CD4-positive, alpha-beta T cell treated with Interferon alpha-2 for 1 hour (primary cell): ENCODE measurements at places on chromosomes 5 and 9.

DNA sequence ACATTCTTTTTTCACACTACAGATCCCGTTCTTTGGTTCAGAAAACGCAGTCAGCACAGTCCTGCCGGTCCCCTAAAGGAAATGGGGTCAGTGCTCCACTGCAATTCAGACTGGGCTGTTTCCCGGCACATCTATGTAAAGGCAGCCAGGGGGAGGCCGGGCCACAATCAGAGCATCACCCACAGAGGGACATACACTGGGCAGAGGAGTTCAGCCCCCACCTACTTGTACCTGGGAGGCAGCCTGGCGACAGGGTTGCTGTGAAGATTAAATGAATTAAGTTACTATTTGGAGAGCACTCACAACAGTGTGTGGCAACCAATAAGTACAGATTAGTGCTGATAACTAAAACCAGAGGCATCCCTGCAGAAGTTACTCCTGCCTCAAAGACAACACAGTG lies 4.5 kb downstream of the PTPN3 start:
- DNase-seq: no peak

DNA sequence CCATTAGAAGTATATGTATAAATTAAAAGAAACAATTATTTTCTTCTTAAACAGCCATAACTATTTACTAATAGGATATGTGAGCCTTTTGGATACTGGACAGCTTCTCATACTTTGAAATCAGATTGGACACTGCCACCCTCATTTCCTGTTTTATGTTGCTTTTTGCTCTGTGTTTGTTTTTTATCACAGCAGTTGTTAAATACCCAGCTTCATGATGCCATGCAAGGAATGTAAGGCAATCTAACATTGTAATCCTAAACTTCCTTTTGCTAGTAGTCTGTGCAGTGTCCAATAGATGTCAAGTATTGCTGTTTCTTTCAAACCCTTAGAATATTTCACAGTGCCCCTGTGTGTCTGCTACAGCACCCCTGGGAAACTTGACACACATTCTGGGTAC lies 56.2 kb downstream of the CNTLN start:
- DNase-seq: no peak

DNA sequence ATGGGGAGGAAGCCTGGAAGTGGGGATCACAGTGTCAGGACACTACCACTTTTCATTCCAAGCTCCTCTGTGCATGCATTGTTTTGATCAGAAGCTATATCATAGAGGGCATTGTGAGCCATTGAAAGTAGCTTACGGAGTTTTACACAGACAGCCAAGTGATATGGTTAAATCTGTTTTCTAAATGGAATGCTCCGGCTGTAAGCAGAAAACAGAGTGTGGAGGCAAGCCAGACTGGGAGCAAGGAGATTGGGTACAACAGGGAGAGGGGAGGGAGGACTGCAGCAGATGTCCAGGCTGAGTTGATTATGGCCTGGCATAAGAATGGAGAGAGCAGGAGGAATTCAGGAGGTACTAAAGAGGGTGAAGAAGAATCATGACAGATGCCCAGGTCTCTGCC lies 15.5 kb upstream of the SOWAHA start:
- DNase-seq: no peak

GRCh38 chr9:127437497-127438264 lies 13.5 kb downstream of the ZNF79 start:
- DNase-seq: peak; percentile 45

GRCh38 chr9:76866689-76867088 lies 39.2 kb downstream of the PRUNE2 start:
- DNase-seq: no peak

DNA sequence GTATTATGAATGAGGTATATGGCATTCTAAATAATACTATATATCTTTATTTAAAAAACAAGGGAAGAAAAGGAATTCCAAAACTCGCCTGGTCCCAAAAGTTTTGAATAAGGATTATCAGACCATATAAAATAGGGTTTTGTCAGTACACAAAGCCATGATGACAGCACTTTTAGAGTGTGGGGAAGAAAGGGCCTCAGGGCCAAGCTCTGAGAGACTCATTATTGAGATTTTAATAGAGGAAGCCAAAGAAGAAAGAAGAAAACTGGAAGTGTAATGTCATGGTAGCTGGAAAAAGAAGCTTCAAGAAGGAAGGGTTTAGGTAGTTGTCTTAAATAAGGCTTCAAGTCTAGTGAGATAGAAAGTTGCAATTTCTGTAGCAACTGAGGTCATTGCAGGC lies 53.0 kb downstream of the FCHO2 start:
- DNase-seq: no peak

- no peak for DNase-seq
Observed at GRCh38 chr5:56251918-56252553, 18.9 kb upstream of the ANKRD55 start.

DNA sequence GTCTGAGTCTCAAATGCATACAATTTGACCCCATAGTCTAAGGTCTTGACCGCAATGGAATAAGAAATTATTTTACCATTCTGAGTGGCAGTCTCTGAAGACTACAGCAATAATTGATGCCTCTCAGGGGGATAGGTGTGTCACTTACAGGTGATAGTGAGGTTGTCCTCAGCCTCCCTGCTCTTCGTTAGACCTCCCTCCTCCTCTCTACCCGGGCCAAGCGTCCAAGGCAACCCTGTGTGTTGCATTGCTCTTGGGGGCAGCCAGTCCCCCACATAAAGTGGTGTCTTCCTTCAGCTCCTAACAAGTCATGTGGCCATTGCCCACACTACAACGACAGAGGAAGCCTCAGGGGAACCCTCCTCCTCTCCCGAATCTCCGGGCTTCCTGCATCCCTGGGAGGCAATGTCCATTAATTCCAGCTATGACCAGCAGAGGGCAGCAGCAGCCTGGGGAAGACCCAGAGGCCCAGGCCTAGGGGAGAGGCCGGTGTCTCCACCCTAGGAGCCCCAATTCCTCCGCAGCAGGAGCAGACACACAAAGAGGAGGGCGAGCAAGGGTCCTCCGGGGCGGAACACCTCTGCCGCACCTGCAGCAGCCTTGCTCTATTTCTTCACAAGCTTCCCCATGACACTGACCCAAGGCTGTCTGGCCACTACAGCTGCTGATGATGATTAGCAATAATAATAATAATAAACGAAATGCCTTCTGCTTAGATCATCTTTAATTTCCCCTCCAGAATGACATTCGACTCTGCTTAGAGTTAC lies 134.8 kb downstream of the KCNIP1 start:
- peak; percentile 30 for DNase-seq

- DNase-seq: no peak
Observed at GRCh38 chr5:133370036-133370831, 242.1 kb downstream of the FSTL4 start.

DNA sequence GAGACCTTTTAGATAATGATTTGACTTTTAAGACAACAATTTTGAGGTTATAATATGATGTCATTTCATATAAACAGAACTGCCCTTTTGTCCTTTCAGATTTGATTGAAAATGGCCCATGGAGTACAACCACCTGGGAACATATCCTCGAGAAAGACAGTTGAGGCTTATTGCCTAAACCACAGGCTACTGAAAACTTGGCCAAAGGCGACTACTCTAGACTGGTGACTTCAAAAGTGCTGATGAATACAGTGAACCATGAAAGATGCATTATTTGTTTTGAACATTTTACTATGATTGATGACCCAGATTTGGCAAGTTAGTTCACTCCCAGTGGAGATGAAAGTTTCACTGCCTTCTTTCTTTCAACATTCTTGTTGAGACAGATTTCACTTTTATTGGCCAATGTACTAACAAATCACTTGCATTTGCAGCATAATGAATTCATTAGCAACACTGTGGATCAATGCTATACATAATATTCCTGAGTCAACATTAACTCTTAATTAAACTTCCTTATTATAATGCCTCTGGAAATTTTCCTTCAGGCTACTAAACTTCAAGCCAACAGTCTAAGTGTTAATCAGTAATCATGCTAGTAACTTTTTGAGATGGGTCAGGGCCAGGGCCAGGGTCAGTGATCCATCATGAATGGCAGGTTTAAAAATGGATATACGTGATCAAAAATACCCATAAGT lies 480.3 kb downstream of the RAB3C start:
- no peak for DNase-seq

DNA sequence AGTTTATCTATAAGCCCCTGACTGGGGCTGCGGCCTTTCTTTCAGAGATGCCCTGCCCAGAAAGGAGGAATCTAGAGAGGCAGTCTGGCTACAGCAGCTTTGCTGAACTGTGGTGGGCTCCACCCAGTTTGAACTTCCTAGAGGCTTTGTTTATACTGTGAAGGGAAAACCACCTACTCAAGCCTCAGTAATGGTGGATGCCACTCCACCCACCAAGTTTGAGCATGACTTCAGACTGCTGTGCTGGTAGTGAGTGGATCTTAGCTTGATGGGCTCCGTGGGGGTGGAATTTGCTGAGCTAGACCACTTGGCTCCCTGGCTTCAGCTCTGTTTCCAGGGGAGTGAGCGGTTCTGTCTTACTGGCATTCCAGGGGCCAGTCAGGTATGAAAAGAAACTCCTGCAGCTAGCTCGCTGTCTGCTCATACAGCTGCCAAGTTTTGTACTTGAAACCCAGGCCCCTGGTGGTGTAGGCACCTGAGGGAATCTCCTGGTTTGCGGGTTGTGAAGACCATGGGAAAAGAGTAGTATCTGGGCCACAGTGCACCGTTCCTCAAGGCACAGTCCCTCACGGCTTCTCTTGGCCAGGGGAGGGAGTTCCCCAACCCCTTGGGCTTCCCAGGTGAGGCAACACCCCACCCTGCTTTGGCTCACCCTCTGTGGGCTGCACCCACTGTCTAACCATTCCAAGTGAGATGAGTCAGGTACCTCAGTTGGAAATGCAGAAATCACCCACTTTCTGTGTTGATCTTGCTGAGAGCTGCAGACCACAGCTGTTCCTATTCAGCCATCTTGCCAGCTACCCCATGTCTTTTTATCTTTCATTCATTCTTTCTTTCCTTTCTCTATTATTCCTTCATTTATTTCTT lies 211.8 kb upstream of the C9orf72 start:
- no peak for DNase-seq

DNA sequence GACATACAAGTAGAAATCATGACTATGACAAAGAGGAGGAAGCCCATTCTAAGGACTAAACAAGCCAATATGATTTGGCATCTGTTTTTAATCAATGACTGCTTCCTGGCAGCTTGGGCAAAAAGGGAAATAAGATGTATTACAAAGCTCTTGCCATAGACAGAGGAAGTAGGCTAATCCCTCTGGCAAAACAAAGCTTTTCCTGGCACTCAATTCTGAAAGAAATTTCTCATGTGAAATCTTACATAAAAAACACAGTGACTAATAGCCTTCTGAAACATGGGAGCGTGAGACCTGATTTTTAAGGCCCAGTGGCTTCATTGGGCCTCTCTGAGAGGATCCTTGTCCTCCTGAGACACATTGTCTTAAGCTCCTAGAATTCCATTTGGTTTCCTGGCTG lies 93.6 kb downstream of the COL23A1 start:
- no peak for DNase-seq

DNA sequence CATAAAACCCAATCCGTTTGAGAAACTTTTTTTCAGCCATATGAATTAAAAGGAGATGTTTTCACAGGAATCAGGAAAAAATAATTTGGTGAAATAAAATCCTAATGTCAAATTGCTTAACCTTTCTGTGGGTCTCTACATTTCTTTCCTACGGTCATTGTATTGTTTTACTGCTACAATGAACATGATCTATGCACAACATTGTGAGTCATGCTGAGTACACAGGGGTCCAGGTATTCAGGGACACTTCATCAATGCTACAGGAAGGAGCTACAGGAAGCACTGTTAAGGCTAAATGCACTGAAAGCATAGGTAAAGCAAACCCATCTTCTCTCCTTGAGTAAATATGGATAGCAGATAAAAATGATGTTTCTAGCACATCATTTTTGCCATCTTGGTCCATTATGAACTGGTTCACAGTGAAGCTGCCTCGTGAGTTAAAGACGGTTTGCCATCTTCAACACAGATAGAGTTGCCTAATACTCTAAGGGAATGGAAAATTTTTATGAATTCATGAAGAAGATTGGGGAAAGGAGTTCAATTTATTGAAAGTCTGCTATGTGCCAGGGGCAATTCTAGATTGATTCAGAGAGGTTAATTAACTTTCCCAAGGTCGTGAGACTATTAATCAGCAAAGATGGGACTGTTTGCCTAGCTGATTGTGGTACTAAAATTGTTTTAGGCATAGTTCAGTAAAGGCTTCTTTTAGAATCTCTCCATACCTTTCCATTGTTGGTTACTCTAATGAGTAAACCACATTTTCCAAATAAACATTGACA lies 85.5 kb downstream of the DIRAS2 start:
- DNase-seq: no peak

GRCh38 chr9:25261445-25261844 lies 416.8 kb downstream of the TUSC1 start:
- DNase-seq: no peak

- DNase-seq: peak; percentile 81
Observed at GRCh38 chr9:114382699-114383520, 4.9 kb downstream of the AKNA start.

- DNase-seq: no peak
Observed at GRCh38 chr5:7881091-7881490, 12.1 kb downstream of the MTRR start.

GRCh38 chr9:33232815-33233214 lies 7.2 kb upstream of the SPINK4 start:
- DNase-seq: no peak
